ENCODE measurements at places on chromosomes 5 and 9.
A peak's percentile ranks its signal among the peaks of the same experiment; 100 is the strongest.

DNA sequence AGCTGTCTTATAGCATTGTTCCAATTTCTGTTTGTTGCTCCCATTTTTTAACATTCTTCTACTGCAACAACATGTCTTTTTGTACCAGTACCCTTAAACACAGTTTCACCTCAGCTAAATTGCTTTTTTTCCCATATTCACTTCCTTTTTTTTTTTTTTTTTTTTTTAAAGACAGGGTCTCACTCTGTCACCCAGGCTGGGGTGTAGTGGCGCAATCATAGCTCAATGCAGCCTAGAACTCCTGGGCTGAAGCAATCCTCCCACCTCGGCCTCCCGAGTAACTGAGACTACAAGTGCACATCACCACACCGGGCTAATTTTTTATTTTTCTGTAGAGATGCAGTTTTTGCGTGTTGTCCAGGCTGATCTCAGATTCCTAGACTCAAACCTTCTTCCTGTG lies 161.3 kb downstream of the NIPBL start:
- DNase-seq, result no peak

DNA sequence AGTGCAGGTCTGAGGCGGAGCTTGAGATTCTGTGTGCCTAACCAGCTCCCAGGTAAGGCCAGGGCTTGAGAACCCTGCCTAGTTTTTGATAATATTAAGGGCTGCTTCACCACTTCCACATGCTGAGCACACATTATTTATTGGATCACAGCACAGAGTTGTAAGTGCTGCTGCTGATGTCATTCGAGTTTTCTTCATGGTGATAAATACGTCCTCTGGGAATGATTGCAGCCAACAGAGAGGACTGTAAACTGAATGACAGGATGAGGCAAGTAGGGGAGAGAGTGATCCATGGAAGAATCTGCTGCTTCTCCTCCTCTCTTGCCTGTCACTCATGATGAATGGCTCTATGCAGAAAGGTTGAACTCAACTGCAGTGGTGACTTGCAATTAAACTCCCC lies 77.9 kb upstream of the VPS13A start:
- DNase-seq, result no peak

DNA sequence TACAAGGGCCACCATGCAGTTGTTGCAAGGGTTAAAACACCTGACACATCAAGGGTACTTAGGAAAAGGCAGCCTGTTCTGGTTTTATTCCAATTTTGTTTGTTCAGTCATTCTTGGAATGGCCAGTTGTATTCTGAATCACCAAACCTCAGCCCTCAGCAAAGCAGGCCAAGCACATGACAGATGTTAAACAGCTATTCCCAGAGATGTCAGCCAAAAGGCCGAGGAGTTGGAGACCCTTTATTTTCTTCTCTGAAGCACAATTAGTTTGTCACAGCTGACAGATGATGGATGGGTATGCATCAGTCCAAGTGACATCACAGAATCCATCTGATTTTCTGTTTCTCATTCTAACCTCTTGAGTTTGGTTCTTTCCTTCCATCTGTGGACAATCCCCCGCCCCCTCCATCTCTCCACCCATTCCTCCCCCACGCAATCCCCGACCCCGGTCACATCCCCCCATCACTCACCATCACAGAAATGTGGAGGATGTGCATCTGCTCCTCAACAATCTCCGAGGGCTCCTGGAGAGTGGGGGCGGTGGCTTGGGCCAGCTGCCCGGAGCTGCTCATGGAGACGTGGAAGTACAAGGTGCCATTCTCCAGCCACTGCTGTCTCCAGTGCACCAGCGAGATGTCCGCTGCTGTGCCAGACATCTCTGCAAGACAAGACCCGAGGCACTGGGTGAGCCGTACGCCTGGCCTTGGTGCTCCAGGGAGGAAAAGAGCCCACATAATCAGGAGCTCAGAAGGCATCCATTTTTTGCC lies 123.8 kb downstream of the ASTN2 start:
- DNase-seq, result no peak

DNA sequence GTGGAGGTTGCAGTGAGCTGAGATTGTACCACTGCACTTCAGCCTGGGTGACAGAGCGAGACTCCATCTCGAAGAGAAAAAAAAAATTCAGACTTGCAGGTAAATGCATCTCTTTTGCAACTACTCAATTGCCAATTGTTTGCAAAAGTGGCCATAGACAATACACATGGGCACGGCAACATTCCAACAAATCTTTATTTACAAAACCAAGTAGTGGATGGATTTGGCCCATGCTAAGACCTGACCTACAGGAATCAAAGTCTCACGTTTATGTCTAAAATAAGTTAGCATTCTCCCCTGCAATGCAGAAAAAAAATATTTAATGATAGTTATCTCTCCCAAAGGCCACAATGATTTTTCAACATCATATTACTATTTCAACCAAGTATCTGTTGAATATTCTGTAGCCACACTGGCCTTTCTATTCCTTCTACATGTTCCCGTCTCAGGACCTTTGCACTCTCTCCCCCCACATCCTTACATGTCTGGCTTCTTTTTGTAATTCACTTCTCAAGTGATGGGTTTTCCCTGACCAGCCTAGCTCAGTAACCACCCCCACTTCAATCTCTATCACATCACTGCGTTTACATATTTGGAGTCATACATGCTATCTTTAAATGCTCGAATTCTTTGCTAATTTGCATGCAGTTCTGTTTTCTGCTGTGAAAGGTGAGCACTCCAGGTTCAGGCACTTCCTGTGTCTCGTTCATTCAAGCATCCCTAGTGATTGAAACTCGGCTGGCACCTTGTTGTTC lies 54.2 kb downstream of the FNBP1 start:
- no peak for DNase-seq

- DNase-seq, result peak; percentile 56
These were observed 796 bp upstream of the GADD45G start for GRCh38 chr9:89603767-89604665.

DNA sequence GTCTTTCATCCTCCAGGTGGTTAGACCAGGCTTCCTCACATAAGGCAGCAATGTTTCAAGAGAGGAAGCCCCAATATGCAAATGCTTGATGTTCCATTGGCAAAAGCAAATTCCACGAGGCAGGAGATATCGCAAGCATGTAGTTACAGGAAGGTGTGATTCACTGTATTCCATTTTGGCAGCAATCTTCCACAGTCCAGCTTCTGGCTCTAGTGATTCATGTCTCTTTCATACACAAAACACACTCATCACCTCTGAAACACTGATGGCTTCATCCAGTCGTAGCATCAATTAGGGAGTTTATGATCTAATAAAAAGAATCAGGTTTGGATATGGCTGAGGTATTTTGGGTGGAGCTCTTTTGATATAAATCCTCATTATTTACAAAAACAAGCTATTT lies 552.2 kb upstream of the RIOK2 start:
- no peak for DNase-seq

DNA sequence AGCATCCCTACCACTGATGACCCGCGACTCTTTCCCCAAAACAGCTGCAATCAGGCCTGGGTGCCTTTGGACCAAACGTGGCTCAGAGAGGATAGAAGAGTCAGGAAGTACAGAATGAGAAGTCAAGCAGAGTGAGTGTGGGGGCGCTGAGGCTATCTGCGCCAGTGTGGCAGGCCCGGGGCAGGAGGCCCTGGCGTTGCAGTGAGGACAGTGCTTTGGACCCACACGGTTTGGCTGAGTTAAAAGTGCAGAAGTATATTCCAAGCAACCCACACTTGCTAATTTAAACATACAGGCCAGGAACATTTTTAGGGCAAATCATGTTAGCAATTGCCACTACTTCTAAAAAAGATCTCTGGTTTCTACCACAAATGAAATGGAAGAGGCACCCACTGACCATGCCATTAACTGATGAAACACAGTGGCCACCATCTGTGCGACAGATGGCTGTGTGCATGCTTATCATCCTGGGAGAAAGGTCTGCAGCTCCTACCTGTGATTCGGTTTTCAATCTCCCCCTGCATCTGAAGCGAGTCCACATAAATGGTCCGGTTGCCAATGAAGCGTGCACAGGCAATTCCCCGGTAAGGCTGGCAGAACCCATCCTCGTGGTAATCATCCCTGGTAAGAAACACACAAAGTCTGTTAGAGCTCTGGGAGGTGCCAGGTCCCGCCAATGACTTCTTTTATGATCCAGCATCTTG lies 213.0 kb downstream of the ROR2 start:
- no peak for DNase-seq

DNA sequence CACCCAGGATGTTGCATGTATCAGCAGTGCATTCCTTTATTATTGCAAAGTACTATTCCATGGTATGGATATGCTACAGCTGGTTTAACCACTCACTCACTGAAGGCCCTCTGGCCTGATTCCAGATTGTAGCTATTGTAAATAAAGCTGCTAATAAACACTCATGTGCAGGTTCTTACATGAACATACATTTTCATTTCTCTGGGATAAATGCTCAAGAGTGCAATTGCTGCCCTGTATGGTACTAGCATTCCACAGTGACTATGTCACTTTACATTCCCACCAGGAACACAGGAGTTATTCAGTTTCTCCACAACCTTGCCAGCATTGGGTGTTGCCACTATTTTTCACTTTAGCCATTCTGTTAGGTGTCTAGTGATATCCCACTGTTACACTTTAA lies 267.6 kb downstream of the SPOCK1 start:
- DNase-seq, result no peak

- DNase-seq, result no peak
These were observed 153.8 kb upstream of the FST start for GRCh38 chr5:53326424-53327153.

GRCh38 chr5:137402436-137403187 lies 96.5 kb downstream of the SPOCK1 start:
- DNase-seq, result no peak

DNA sequence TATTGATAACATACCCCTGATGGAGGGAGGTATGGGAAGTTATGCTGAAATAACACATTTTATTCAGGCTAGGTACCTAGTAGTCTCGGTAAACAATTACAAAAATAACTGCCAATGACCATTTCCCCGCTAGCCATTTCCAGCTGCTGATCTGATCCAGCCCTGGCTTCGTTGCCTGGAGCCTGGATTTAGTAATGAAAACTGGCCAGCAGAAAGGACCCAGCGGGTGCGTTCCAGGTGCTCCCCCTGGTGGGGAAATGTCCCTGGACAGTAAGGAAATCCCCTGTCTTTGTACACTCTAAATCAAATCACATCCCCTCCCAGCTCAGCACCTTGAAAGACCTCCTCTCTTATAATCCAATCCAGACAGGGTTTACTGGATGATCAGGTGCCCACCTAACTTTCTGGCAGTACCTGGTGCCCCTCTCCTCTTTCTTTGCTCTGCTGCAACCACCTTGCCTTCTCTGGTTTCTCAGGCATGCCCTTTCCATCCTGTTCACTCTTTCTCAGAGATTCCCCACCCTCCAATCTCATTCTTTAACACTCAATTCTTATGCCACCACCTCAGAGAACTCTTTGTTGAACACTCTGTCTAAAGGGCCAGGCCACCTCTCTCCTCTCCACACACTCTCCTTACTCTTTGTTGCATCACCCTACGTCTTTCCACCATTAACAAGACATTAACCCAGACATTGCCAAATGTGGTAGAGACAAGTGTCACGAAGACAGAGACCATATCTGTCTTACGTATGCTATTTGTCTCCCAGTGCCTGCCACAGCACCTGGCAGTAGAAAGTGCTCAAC lies 50.1 kb upstream of the SMAD5 start:
- peak; percentile 17 for DNase-seq

DNA sequence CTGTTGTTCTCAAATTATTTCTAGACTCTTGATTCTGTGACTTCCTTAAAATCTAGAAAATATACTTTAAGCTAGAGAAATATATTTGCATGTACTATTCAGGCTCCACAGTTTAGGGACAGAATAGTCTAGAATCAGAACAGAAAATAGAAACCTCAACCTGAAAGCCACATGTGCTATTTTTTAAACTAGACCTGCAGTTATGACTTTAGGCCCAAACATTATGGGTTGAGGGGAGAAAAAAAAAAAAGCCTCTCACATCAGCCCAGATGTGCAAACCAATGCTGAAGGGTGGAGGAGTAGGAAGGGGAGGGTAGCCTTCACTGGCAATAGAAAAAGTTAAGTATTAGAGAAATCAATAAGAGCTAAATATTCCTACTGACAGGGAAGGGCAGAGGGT lies 35.7 kb downstream of the ELL2 start:
- no peak for DNase-seq

- DNase-seq, result no peak
These were observed 73.4 kb downstream of the C9orf85 start for GRCh38 chr9:71984831-71985281.

- DNase-seq, result no peak
These were observed 131.2 kb downstream of the ENTREP1 start for GRCh38 chr9:69456201-69456600.

- peak; percentile 2 for DNase-seq
These were observed 160.2 kb downstream of the DENND1A start for GRCh38 chr9:123769719-123770118.

Measured in amygdala (tissue), 56 donors.